ENCODE measurements at places on chromosomes 5 and 9. TPM values are rescaled to one million over a fixed set of nuclear protein-coding genes. Genes with fewer than 3 reads are reported as not detected.

DNA sequence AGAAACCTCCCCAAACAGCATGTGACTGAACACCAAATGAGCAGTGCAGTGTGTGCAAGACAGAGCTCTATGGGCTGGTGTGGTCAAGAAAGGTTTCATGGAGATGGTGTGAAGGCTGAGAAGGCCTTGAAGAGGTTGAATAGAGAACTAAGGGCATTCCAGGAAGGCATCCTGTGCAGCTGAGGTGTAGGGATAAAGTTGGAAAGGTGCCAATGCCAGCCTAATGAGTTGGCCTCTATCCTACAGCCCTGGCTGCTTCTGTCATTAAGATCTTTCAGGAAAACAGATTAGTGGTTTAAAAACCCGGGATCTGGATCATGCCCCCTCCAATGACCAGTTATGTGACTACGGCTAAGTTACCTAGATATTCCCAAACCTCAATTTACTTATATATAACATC, 4.0 kb downstream of the HDAC3 start:
- peak; percentile 20 for DNase-seq

The SLC6A19 gene
- total RNA-seq, result not detected

DNA sequence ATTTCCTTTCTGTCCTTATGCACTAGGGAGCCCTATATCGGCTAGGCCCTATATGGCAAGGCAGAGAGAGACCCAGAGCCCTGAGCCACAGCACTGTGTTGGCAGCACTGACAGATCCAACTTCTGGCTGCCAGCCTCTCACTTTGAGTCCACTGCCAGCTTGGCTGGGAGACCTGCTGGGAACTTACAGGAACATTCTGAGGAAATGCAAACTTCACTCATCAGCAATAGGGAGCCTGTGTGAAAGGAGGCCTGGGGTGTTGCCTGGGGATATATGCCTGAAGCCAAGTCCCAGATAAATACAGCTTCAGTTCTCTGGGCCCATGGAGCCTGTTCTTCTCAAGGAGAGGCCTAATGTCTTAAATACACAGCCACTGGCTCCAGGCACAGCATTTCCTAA, 78.0 kb downstream of the ADRB2 start:
- no peak for DNase-seq

GRCh38 chr5:121693864-121694263, 157.8 kb upstream of the FTMT start:
- DNase-seq, result peak; percentile 43

- no peak for DNase-seq
These were observed 70.5 kb upstream of the NTRK2 start for GRCh38 chr9:84598921-84599636.

GRCh38 chr9:115593587-115594091, 475.7 kb upstream of the TNC start:
- peak; percentile 62 for DNase-seq

- DNase-seq, result no peak
These were observed 15.7 kb downstream of the NACC2 start for GRCh38 chr9:136079211-136079915.

The TLN1 gene
- 198 TPM for total RNA-seq

GRCh38 chr5:60668686-60669304, 31.2 kb downstream of the DEPDC1B start:
- DNase-seq, result peak; percentile 24

Measured in HT1080 (cell line).